Retinal pigment epithelial cell (primary cell): ENCODE measurements at places on chromosomes 12 and 14.

DNA sequence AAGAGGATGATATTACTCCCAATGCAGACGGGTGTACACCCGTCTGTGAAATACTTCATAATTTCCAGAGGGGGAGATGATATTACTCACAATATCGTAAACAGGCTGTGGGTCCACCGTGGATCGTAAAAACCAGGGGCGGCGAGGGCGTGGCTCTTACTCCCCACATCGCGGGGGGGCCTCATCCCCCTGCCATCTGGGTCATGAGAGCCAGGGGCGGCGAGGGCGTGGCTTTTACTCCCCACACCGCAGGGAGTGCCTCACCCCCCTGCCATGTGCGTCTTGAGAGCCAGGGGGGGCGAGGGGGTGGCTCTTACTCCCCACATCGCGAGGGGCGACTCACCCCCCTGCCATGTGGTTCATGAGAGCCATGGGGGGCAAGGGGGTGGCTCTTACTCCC, 86.2 kb upstream of the GNG2 start:
- no peak for DNase-seq

- no peak for DNase-seq
These were observed 14.1 kb upstream of the LRP1-AS start for GRCh38 chr12:57161491-57161890.

DNA sequence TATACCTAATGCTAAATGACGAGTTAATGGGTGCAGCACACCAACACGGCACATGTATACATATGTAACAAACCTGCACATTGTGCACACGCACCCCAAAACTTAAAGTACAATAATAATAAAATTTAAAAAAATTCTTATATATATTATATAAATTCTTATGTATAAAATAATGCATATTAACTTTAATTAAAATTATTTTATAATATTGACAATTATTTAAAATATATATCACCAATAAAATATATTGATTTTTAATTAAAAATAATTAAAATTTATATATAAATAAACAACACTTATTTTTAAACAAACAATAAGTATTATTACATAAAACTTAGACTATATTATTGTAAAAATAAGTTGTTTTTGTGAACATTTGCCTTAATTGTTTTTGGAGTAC, 188.8 kb downstream of the SYT1 start:
- no peak for DNase-seq

DNA sequence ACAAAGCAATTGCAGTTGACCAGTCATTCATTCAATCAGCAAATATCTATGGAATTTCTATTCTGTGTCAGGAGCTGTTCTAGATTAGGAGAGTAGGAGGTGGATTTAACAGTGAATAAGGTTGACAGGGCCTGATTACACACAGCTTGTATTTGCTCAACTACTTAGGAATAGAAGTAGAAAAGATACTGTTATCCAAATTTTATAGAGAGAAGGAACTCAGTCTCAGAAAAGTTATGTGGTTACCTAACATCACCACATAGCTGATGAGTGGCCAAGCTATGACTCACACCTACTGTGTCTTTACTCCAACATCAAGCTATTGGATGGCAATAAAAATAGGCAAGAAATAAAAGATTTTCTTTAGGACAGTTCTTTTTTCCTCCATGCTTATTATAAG, 374.8 kb downstream of the RMST start:
- peak; percentile 55 for DNase-seq

DNA sequence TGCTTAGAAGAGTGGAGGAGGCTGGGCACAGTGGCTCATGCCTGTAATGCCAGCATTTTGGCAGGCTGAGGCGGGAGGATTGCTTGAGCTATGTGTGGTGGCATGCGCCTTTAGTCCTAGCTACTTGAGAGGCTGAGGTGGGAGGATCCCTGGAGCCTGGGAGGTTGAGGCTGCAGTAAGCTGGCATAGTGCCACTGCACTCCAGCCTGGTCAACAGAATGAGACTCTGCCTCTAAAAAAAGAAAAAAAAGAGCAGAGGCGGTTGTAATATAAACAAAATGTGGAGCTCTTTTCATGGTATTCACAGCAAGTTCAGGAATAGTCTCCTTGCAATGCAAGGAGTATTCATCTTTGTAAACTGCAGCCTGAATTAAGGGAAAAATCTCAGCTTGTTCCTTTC, 27.2 kb downstream of the ARID2 start:
- no peak for DNase-seq

- no peak for DNase-seq
These were observed 34.2 kb downstream of the BICD1 start for GRCh38 chr12:32140877-32141276.

GRCh38 chr14:31071151-31071550, 45.0 kb upstream of the STRN3 start:
- no peak for DNase-seq

- no peak for DNase-seq
These were observed 33.8 kb downstream of the CCDC92 start for GRCh38 chr12:123938679-123939480.

GRCh38 chr12:26754148-26754547, 78.8 kb downstream of the ITPR2 start:
- no peak for DNase-seq

- DNase-seq = peak; percentile 94
These were observed 236.7 kb downstream of the MDGA2 start for GRCh38 chr14:47438650-47439140.

DNA sequence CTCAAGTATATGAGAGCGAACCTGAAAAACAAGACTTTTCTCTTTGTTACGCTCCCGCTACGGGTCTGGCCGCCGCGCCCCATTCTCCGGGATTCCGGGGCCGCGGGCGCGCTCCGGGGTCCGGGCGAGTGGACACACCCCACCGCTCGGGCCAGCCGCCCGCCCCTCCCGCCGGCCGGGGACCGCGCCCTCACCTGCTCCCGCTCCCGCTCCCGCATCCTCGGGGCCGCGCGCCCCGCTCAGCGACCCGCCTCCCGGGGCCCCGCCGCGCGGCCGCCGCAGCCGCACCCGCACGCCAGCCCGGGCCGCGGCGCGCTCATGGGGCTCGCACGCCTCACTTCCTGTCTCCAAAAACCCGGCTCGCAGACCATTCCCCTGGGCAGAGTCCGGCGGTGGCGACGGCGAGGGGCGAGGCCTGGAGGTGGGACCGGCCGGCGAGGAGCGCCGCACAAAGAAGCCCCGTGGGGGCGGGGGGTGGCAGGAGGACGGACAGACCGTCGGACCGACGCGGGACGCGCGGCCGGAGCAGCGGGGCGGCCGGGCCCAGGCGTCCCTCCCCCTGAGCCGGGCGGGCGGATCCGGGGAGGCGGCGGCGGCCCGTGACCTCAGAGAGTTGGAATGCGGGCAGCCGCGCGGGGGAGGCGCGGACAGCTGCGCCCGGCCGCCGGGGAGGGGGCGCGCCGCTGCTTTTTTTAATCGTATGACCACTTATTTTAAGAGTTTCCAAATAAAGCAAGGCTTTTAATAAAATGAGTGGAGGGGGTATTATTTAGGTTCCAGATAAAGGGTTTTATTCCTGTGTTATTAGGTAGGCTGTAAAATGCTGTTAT, at the start of gene PTPN21:
PTPN21 (minus strand) TSS at position 551 of the 830 bp plus-strand sequence. CDS start 4,590 bp downstream, outside the sequence.
- DNase-seq = no peak

GRCh38 chr14:105761842-105762241, 235.5 kb downstream of the TMEM121 start:
- no peak for DNase-seq

DNA sequence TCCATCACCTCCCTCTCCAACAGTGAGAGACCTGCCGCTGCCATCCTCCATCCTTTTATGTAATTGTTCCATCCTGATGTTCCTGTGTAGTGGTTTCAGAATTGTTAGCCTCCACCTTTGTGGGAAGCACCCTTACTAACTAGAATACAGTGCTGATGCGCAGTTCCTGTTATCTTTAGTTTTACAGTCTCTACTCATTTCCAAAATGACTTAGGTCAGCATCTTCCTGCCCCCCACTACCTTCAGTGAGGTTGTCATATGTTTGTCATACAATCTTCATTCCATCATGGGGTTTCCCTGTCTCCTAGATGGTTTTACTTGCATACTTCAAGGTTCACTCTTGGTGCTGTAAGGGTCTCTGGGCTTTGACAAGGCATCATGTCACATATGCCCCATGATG, 69.8 kb downstream of the EML1 start:
- no peak for DNase-seq

- DNase-seq = no peak
These were observed 116.5 kb downstream of the BTG1 start for GRCh38 chr12:92029136-92029535.

DNA sequence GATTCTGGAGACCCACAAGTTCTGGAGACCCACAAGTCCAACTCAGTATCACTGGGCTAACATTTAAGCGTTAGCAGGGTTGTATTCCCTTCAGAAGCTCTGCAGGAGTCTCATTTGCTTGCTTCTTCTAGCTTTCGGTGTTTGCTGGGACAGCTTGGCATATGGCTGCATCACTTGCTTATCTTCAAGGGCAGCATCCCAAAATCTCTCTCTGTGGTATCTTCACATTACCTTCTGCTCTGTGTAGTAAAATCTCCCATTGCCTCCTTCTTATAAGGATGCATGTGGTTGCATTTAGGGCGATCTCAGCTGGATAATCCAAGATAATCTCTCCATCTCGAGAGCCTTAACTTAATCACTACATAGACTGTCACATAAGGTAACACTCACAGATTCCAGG, 7.3 kb upstream of the CNTN1 start:
- no peak for DNase-seq

DNA sequence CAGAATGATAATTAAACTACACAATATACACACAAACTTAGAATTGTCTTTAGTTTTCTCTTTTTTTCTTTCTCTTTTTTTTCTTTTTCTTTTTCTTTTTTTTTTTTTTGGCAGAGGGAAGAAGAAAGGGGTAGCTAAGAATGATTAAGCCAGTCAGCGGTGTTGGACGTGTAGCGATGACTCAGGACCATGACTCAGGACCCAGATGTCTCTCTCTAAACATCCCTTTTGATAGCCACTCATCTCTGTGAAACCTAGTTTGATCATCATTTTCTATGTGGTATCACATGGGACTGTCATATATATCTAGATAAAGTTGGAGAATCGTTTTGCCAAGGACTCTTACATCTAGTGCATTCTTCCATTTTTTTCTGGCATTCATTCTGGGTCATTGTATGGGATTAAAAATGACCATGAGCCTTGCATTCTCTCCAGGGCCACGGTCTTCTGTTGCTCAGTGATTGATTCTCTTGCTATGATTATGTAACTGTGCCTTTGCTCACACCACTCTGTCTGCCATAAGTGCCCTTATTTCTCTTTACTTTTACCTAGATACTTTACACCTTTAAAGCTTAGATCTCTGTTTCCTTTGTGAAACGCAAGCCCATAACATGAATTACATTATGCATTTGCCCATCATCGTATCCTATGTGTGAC, 26.6 kb upstream of the NRXN3 start:
- no peak for DNase-seq

DNA sequence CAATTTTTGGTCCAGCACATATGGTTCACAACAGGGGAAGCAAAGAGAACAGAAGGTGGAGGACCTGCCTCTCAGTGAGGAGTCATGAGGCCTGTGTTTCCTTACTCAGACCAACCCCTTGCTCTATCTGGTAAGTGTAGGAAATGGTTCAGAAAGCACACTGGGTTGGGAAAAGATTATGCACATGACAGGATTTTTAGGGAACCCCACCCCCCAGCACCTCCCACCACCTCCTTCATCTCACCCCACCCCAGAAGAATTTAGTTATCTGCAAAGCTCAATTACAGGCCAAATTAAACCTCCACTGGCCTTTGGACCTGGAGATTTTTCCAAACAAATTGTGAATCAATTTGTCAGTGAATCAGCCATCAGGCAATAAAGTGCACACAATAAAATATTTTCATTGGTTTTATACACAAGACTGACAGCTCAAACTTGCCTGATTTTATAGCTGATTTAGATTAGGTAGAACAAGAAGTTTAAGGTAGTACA, 132.8 kb downstream of the DACT1 start:
- DNase-seq = no peak

- no peak for DNase-seq
These were observed 10.0 kb downstream of the ITGA7 start for GRCh38 chr12:55697686-55698085.

DNA sequence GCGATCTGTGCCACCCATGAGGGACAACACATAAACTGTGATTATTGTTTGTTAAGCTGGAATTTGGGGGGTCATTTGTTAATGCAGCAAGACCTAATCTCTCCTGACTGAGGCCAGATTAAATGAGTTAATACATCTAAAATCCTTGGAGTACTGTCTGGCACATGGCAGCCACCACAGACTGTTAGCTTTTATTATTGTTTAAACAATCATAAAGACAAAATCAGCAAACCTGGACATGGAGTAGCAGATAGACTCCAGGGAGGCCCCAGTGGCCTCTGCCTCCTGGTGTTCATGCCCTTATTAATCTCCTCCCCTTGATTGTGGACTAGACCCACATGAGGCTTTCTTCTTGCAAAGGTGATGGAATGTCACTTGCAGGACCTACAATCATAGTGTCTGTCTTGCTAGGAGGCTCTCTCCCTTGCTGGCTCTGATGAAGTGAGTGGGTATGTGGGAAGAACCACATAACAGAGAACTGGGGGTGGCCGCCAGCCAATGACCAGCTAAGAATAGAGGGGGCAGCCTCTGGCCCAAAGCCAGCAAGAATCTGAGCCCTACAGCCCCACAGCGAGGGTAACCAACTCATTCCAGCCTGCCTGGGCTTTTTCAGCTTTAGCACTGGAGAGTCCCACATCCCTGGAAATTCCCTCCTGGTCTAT, 142.0 kb downstream of the SCARB1 start:
- DNase-seq = no peak

DNA sequence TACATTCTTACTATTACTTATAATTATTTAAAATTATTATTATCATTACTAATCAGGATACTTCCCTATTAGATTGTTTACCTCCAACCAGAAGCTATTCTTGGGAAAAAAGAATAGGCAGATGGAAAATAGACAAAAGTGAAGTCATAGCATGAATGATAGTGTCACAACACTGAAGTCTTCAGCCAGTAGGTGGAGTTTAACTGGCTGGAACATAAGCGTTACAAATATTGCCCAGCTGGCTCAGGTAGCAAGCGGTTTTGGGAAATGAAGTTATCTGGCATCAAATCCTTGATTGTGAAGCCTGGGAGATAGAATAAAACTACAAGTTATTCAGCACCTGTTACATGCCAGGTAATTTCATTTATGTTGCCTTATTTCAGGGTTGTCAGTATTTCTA, 762.9 kb downstream of the C12orf50 start:
- no peak for DNase-seq

DNA sequence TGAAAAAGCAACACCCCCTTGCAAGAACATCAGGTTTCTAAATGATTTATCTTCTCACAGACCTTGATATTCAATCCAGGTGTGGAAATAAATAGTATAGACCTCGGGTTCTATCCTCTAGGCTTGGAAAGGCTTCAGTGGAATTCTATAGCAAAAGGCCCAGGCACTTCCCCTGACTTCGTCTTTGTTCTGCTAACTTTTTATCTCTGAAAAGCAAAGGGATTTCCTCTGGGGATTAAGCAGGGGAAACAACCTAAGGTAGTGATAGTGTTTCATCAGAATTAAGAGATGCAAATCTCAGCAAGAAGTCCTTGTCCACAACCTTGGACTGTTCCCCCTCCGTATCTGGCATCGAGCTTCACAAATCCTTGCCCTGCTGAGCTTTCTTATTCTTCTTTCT, 59.5 kb upstream of the DUSP6 start:
- DNase-seq = no peak

- DNase-seq = no peak
These were observed 199.4 kb upstream of the NUDT4 start for GRCh38 chr12:93178154-93178878.

GRCh38 chr12:15428632-15429031, 106.3 kb downstream of the PTPRO start:
- DNase-seq = no peak

GRCh38 chr12:96514328-96514727, 25.0 kb downstream of the CFAP54 start:
- DNase-seq = no peak
